Fibroblast of upper back skin (primary cell): ENCODE measurements at places on chromosomes 16 and 17.
A peak's percentile ranks its signal among the peaks of the same experiment; 100 is the strongest.

DNA sequence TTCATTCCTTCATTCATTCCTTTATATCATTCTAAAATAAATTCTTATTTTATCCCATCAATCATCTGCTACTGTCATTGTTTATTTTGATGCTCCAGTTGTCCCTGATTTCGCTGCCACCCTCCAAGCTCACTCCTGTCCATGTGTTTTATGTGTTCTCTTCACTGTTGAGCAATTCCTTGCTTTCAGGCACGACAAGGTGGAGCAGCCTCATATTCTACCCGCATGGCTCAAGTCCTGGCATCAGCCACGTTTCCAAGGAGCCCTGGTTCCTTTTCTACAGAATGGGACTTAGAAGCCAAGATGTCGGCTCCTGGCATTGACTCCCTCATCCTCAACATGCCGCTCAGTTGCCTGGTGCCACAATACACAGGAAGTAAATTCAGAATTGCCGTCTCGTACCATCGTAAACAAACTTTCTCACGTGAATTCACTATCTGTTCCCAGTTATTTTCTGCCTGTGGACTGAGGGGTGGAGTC, 139.0 kb downstream of the RPTOR start:
- no peak for DNase-seq

DNA sequence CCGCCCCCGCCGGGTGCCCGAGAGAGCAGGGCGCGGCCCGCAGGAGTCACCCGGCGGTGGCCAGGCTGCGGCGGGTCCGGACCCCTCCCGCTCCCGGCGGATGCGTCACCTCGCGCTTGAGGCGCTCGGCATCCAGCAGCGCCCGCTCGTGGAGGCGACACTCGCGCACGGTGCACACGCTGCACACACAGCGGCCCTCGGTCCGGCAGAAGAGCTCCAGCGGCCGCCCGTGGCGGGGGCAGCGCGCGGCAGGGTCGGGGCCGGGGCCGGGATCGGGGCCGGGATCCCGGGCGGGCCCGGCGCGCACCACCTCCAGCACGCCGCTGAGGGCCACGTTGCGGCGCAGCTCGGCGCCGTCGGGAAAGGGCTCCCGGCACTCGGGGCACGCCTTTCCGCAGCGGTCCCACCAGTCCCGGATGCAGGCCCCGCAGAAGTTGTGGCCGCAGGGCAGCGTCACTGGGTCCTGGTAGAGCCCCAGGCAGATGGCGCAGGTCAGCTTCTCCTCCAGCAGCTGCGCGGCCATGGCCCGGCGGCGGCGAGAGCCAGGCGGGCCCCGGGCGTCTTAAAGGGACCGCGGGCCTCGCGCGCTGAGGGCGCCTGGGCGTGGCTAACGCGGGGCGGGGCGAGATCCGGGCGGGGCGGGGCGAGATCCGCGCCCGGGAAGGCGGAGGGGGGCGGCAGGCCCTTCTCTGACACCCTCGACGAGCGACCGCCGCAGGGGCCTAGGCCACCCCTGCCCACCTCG, at the start of gene TRIM65:
Gene TRIM65 (minus strand): TSS at position 537 of the 745 bp plus-strand sequence. CDS start 14 bp downstream, at position 523.
- peak; percentile 72 for DNase-seq

- no peak for DNase-seq
Observed at GRCh38 chr17:74832421-74832820, 27.3 kb downstream of the GRIN2C start.

DNA sequence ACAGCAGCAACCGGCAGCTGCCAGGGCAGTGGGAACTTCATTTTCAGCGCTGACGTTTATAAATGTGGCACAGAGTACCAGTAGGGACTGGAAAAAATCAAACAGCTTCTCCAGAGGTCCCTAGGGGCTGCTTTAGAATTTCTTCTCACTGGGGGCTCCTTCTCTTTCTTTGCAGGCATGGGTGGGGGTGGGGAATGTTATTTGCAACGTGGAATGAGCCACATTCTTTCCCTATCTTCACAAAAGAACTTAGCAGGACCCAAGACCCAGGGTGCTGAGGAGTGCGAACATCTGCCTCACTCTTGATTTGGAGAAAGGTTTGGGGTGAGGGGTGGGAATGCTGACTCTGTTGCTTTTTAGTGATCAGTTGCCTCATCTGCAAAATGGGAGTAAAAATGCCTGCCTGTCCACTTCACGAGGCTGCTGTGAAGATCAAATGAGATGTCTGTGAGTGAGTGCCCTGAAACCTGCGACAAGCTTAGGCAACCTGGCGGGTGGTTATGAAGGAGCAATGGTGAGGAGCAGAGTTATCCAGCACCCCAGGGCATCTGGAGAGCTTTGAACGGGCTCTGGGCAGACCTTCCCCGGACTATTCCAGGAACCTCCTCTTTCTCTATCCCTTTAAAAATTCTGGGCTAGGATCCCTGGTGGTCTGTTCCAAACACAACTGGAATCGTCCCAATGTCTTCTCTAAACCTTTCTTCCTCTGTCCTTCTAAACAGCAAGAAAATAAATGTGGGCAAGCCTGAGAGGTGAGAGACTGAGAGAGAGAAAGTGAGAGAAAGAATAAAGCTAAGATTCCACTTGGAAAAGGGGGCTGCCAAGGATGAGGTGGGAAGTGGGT, 10.7 kb upstream of the PIPOX start:
- DNase-seq: no peak

DNA sequence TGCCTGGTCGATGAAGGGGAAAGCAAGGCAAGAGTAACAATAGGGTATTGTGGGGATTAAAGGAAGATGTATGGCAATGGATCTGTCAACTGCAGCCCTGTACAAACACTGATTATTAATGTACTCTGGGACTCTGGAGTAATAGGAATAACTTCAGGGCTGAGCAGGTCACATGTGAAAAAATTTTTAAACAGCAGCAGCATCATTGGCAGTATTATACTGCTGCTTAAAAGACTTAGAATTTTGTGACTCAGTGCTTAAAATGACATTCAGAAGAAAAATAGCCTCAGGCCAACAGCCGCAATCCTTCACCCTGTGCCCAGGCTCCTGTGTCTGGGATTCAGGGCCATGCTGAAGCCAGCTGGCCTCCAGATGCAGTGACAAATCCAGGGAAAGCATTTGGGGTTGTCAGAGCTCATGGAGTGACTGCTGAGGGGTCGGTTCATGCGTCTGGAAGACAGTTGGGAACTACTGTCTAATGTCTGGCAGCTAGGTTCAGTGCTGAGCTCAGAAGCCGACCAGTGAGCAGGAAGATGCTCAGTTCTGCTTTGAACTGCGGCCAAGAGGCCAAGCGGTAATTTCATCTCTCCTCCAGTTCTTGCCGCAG, 22.2 kb downstream of the TEX2 start:
- peak; percentile 97 for DNase-seq

DNA sequence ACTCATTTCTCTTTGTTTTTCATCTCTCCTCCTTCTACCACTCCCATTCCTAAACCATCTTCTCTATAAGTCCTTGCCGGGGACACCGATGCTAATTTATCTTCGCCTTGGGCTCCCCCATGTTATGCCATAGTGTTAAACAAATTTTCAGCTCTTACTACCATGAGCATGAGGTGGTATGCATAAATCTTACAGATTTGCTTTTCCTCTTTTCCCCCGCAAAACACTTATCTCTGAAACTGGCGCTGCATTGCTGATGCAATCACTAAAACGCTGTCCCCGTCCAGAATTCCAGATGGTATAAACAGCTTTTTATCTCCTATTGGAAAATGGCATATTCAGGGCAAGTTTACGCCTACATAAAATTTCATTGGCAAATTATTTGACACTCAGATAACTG, 673.6 kb upstream of the CDH8 start:
- no peak for DNase-seq

- no peak for DNase-seq
Observed at GRCh38 chr16:46739934-46740333, 8.2 kb downstream of the MYLK3 start.

DNA sequence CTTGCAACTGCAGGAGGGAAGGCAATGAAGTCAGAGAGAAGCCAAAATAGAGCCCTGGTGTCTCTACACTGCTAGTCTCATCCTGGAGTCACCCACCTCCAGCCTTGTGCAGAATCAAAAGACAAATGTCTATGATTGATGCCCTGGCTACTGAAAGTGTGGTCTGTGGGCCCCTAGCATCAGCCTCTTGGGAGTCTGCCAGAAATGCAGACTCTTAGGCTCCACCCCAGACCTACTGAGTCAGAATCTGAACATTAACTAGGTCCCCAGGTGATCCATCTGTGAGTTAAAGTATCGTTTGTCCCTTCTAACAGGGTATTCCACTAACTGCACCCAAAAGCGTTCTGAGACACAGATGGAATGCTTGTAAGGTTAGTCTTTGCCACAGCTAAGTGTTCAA, 21.2 kb downstream of the EARS2 start:
- DNase-seq: peak; percentile 19

GRCh38 chr17:42608305-42609181, 631 bp downstream of the RETREG3 start:
- no peak for DNase-seq

DNA sequence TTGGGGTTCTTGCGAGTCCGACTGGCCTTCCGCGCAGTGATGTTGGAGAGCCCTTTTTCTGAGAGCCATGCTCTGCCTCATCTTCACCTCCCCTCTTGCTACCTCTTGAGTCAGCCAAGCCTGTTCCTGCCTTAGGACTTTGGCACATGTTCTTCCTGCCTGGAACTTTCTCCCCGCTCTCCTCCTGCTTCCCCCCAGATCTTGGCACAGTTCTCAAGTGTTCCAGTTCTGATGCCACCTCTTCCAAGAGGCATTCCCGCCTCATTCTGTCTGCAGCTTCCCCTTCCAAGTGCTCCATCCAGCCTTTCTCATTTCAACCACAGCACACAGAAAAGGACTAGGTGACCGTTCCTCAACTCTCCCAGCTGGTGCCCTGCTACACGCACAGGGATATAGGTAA, 7.7 kb downstream of the AKAP1 start:
- DNase-seq: no peak

- no peak for DNase-seq
Observed at GRCh38 chr17:72922219-72922618, 170.3 kb downstream of the SLC39A11 start.

DNA sequence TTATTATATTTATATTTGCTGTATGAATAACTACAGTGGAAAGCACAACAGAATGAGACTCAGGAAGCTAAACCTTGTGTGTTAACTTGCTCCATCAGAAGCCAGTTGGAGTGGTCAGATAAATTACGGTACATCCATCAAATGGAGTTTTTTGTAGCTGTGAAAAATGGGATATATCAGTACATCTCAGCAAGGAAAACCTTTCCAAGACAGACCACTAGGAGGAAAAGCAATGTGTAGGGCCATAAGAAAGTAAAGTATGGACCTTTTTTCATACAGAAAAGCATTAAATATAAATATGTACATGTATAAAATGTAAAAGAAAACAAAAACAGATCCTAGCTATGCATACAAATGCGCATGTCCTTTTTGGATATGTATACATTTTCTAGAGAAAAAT, 403.8 kb upstream of the CDH11 start:
- DNase-seq: peak; percentile 19
